Activated CD8-positive, alpha-beta memory T cell treated with anti-CD3 and anti-CD28 coated beads for 1 hour (primary cell): ENCODE measurements at places on chromosomes 5 and 9.
A peak's percentile ranks its signal among the peaks of the same experiment; 100 is the strongest.

DNA sequence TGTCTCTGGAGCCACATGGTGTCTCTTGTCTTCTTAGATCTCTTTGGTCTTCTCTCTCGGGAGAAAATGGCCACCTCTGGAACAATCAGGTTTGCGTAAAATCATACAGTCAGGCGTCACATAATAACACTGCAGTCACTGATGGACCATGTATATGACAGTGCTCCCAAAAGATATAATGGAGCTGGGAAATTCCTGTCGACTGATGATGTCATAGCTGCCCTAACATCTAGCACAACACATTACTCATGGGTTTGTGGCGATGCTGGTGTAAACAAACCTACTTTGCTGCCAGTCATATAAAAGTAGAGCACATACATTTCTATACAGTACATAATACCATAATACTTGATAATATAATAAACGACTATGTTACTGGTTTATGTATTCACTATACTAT lies 30.1 kb upstream of the RAI14 start:
- DNase-seq = no peak

- no peak for DNase-seq
These were observed 86.0 kb upstream of the ZNF618 start for GRCh38 chr9:113790093-113790492.

- no peak for DNase-seq
These were observed 51.5 kb downstream of the SHOC1 start for GRCh38 chr9:111743275-111743674.

DNA sequence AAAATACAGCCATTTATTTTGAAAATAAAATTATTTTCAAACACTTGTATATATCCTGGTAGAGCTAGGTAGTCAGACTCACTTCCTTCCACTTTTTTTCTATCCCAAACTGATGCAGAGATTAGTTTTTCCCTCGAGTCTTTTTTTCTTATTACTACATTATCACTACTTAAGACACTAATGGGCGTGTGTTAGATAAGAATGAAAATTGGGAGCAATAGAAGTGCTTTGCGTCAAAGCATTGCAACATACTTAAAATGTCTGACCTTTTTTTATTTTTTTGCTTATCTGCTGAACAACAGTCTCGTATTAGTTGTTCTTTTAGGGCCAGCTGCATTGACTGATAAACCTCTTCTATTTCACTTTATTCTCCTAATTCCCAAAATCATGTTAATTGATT lies 1278.7 kb downstream of the CDH12 start:
- no peak for DNase-seq

GRCh38 chr9:3018691-3019230 lies 174.9 kb upstream of the PUM3 start:
- DNase-seq = no peak

GRCh38 chr5:142699184-142699720 lies 13.4 kb upstream of the FGF1 start:
- DNase-seq = peak; percentile 35

- DNase-seq = no peak
These were observed 424.0 kb downstream of the SH3GL2 start for GRCh38 chr9:18002718-18003438.

DNA sequence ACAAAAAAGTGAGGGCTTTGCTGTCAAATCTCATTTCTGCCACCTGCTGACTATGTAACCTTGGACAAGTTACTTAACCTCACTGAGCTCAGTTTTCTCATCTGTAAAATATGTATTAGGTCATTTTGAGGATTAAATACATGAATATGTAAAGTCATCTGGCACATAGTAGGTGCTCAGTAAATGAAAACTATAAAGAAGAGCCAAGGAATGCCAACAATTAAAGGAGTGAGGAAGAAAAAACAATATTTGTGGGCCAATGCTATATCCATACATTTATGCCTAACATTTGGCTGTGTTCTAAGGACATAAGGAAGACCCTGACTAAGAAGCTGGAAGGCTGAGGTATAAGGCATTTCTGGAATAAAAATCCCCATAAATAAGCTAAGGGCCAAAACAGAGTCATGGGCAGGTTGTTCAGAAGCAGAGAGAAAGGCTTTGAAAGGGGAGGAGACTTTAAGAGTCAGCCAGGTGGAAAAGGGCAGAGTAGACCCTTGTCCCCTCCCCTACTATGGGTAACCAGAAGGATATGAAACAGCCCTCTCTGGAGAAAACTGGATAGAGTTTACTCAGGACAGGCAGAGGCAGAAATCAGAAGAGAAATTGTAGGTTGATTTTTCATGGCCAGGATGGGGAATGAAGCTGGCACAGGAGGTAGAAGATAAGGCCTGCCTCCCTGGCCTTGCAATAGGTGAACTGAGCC lies 47.6 kb upstream of the SIL1 start:
- DNase-seq = no peak

DNA sequence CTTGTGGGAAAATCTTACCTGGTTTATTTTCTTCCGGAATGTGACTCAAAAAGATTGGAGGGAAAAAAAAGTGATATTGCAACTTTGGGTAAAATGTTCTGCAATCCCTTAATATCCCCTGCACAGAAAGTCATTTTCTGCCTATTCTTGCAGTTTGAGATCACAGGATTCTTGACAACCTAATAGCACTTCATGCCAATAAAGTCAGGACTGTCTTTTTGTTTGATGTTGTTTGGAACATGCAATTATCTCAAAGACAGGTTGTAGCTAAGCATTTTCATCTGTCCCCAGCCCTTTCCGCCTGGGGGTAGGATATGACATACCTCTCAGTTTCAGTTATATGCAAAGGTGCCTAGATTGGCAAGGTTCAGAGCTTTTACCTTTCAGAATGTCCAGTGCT lies 63.9 kb downstream of the ALDH1A1 start:
- no peak for DNase-seq

GRCh38 chr9:4099976-4100735 lies 199.7 kb downstream of the GLIS3 start:
- DNase-seq = no peak
